Stimulated activated CD8-positive, alpha-beta memory T cell treated with anti-CD3 and anti-CD28 coated beads, Interleukin-2, amount 100 ng/mL, for 1 hour (primary cell): ENCODE measurements at places on chromosomes 2 and 18.

DNA sequence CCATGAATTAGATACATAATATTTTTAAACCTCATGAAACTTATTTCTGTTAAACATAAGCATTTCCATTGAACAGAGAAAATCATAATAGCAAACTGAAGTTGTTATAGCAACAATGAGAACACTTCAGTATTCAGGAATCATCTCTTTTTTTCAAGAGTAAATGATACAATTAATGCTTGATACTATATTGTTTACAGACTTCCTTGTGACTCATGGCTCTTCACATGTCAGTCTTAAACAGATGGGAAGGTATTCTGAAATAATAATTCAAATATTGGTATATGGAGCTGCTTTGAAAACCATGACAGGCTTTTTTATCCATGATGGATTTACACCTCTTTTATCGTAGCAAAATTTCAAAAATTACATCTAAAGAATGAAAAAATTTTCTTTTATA is 226.5 kb upstream of the RBMS1 start:
- no peak for DNase-seq

DNA sequence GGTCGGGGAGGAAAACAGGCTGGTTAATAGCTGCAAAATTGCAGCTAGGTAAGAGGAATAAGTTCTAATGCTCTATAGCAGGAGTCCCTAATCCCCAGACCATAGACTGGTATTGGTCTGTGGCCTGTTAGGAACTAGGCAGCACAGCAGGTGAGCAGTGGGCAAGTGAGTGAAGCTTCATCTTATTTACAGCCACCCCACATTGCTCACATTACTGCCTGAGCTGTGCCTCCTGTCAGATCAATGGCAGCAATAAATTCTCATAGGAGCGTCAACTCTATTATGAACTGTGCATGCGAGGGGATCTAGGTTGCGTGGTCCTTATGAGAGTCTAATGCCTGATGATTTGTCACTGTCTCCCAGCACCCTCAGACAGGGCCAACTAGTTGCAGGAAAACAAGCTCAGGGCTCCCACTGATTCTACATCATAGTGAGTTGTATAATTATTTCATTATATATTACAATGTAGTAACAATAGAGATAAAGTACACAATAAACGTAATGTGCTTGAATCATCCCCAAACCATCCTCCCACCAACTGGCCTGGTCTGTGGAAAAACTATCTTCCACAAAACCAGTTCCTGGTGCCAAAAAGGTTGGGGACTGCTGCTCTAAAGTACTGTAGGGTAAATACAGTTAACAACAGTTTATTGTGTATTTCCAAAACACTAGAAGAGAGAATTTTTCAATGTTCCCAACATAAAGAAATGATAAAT is 91.7 kb upstream of the TFCP2L1 start:
- no peak for DNase-seq

- DNase-seq: no peak
Observed at GRCh38 chr2:43787895-43788294, 14.1 kb downstream of the DYNC2LI1 start.

DNA sequence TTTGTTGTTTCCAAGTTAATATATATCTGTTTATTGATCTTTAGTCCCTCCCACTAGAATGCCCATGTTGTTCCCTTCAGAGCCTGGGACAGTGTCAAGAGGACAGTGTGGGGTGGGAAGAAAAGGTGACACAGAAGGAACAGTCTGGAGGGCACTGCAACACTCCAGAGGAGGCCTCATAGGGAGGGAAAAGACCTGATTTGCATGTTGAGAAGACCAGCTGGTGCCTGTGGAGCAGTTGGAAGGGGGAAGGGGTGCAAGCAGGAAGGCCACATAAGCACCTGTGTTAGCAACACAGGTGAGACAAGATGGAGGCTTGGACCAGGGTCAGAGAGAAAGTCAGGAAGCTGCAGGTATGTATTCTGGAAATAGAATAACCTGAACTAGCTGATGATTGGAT is 48.1 kb upstream of the FHOD3 start:
- no peak for DNase-seq

DNA sequence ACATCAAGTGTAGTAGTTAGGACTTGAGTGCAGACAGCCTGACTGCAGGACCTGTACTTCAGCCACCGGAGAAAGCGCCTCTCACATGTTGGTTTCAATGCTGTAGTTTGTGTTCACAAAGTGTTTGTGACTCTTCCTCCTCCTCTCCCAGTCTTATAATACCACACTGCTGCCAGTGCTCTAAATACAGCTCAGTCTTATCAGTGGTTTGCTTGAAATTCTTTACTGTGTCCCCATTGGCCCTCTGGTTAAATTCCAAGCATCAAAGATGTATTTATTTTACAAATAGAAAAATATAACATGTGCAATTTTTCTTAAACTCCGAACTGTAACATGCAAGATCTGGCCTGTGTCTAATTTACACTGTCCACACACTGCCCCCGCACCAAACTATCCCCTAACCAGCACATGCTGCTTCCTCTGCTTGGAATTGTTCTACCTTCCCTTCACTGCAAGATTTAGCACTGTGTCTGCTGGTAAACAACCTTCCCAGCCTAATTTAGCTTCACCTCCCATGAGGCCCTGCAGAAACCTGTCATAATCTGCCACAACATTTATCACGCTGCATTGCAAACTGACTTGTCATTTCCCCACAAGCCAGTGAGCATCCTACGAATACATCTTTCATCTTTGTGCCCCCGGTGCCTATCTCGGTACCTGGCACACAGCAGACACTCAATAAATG is 77.1 kb downstream of the SUMO1 start:
- no peak for DNase-seq

DNA sequence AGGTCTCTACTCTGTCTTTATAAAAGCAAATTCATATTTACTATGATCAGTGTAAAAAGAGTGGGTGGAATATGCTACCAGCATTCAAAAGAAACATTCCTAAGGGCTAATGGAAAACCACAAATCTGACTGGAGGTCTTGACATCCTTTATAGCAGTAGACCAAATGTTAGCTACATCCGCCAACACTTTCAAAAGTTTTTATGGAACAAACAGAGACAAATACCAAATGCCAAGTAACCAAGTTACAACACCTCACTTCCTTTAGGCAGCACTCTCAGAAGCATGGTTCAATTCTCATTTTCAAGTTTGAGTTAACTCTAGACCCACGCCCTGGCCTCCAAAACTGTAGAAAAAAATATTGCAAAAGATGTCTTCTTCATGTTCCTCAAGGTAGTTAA is 78.3 kb upstream of the SETBP1 start:
- DNase-seq: no peak

DNA sequence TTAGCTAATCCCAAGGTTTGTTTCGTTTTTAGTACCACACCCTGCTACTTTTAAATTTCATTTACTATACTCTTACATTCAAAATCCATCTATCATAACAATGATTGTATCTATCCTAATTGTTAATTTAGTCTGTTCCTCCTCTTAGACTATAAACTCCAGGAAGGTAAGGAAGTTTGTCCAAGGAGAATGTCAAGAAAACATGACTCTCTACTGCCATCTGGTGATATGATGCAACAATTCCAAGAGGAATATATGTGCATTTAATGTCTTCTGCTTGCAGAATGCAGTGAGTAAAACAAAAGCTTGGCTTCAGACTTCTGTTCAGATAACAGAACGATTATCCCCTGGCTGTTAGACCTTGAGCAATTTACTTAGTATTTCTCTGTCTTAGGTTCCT is 1267.1 kb downstream of the LRP1B start:
- DNase-seq: no peak

DNA sequence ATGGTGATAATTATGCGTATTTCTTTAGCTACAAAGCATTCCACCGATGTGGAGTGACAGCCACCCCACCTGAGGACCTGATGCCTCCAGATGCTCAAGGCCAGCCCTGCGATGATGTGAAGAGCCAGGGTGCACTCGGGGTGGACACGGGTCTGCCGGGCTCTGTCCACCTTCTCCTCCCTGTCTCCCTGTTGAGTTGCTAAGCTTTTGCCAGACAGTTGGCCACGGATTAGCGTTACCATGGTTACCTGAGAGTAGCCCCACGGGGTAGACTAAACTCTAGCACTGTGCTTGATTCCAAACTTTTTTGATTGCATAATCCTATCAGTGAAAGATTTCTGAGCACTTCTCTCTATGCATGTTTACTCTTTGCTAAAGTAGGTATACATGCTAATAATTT is 86.2 kb downstream of the SMIM21 start:
- no peak for DNase-seq

DNA sequence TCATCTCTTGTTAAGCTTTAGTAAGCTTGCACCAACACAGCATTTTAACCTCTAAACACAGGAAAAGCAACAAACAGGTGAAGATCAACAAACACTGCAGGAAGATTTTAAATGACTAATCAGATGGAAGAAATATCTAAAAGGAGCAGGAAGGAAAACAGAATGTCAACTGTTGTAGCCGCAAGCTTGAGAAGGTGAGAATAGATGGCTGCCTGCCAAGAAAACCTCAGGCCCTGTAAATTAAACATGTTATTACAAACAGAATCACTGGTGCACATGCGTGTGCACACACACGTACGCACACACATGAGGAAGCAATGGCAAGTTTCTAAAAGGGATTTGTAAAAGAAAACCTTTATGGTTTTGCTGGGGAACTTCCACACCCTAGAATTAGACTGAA is 257.8 kb upstream of the GALNT5 start:
- DNase-seq: no peak

- no peak for DNase-seq
Observed at GRCh38 chr2:23540804-23541360, 155.9 kb downstream of the KLHL29 start.

DNA sequence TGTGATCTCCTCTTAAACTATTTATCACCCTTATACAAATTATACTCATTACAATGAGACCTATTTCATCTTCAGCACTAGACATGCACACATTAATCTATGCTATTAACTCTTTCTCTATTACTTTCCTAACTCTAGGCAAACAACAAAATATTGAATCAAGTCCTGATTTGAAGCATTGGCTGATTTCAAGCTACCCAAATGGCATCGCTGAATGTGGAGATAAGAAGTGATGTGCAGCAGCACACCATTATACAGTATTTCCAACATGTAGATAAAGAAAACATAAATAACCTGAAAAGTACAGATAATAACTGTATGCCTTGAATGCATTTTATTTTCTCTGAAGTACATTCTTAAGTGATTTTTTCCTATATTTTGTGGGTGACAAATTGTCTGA is 268.6 kb upstream of the GULP1 start:
- no peak for DNase-seq
